ENCODE measurements at places on chromosomes 6 and 20.
A peak's percentile ranks its signal among the peaks of the same experiment; 100 is the strongest.

GRCh38 chr6:122381494-122382265 lies 17.8 kb upstream of the HSF2 start:
- peak; percentile 69 for DNase-seq

DNA sequence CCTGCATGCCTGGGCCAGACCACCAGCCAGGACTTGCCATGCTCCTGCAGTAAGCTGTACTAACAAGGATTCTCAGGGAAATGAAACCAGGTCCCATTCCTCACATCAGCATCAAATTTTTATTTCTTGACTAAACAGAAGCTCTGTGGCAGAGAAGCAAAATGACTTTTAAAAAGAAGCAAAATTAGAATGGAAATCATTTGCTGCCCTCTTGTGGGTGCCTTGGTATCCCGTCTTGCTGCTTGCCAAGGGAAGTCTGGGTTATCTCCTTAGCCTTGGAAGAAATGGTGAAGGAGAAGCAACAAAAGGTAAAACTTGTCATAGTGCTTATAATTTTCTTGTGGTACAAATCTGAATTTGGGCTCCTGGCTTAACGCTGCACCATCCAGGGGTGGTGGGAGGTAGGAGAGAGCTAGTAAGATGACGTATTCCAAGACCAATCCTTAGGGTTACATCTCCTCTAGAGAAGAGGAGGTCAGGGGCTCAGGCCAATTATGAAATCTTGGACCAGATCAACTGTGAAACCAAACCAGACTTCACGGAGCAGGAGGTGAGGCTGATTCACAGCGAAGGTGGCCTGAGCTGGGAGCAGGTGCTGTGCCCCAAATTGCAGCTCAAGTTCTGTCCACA lies 107.5 kb downstream of the FAXC start:
- DNase-seq, result peak; percentile 32

GRCh38 chr6:100612094-100612493 lies 147.4 kb upstream of the SIM1 start:
- DNase-seq, result peak; percentile 16

DNA sequence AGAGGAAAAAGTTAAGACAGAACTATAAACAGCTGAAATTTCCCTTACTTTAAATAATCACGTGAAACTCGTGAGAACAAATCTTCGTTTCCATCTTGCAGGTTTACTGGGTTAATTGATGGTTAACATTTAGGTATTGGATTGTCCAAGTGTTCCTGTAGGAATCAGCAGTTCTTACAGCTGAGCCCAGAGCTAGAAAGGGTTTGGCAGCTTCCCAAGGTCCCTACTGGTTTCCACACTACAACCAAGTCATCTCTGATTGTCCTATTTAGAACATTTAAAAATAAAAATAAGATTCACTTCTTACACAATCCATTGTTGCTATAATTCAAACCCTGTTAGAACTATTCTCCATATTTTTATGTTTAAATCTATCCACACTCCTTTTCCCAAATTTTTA lies 15.8 kb downstream of the MPC1 start:
- no peak for DNase-seq

DNA sequence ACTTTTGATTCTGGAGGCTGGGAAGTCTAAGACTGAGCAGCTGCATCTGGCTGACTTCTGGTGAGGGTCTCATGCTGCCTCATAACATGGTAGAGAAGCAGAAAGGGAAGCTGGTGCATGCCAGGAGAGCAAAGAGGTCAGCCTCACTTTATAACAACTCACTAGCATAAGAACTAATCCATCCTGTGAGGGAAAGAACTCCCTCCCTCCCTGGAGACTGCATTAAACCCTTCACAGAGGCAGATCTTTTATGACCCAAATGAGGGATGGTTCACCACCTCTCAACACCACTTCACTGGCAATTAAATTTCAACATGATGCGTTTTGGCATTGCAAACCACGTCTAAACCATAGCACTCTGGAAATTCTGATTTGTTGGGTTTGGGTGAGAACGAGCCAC lies 33.9 kb downstream of the STXBP5 start:
- no peak for DNase-seq

DNA sequence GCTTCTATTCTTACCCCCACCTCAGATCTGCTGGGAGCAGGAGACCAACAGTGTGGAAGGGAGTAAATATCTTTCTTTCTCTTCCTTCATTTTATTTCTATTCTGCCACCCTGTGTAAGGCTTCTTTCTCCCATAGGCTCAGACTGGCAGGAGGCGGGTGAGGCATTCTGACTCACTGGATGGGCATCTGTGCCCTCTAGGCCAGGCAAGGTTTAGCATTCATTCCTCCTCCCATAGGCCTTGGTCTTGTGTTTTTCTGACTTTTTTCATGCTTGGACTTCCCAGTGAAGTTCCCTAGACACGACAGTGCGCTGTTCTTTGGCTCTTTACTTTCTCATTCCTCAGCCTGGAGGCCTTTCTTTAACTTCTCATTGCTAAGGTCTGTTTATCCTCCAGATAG lies 235.2 kb downstream of the SYNE1 start:
- peak; percentile 55 for DNase-seq

DNA sequence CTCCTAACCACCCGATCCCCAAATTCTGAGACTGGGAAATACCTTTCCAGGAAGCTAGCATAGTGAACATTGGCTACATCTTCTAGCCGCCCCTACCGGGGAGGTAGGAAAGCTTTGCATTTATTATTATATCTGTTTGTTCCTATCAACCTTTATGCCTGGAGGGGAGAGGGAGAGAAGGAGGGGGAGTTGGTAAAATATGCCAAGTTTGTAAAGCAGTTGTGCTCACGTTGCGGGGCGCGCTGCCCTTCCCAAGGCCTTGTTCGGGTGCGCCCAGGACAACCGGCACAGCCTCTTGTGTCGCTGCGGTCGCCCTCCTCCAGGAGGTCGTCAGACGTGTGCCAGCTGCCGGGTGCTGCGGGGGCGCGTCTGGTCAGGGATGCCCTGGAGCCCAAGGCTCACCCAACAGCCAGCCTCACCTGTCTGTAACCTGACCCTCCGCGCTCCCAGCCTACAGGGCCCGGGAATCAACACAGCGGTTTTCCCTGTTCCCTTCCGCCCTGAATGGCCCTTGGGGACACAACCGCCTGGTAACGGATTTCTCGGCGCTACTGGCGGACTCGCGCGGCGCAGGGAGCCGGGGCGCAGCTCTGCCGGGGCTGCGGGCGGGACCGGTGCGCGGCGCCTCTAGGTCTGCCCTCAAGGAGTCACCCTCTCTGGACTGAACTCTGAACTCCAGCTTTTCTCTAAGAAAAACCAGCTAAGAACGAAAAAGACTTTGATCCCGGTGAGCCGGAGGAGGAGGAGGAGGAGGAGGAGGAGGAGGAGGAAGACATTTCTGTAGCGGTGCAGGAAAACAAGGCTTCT lies 1.1 kb upstream of the OVOL2 start:
- no peak for DNase-seq
